ENCODE measurements at places on chromosomes 7 and 10.

DNA sequence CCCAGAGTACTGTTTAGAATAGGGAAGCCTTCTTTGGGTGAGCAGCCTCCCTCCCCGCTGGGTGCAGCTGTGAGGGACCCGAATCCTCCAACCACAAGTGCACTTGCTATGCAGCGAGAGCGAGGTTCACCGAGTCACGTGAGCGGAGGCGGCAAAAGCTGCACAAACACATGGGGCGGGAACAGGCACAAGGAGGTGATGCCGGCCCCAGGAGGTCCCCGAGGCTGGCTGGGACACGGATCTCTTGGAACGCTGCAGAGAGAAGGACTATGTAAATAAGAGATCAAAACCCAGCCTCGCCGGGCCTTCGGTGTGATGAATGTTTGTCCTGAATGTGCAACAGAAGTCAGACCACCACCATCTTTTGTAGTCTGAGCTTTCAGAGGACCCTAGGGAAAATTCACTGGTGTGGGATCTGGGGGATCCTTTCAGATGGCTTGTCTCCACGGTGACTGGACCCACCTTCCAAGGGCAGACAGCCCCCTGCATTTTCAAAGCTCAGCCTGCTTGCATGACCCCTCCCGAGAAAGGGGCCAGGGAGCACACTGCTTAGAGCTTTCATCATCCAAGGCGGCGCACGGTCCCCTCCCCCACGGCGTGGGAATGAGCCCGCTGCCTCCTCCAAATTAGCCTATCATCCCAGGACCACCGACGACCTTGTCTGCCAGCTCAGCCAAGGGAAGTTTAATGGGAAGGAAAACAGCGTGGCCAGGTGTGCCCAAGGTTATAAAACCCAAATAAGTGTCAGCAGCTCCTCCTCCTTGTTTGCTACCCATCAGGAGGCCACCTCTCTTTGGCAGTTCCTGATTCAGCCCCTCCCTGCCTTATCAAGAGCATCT lies 327.7 kb downstream of the CXCL12 start:
- no peak for DNase-seq

DNA sequence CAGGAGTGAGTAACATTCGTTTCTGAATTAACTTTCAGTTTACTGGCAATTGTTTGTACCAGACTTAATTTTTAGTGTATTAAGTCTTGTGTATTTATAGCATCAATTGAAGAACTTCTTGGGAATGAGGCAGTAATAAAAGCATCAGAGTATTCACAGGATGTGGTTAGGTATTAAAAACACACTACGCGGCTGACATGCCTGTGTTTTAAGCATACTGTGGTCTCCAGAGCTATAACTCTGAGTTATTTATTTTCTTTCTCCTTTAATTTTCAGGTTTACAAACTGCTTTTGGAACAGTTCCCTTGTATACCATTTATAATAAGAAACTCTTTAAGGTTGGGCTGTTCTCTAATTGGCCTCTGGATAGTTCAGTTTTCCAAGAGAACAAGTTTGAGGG lies 626.1 kb upstream of the NRG3 start:
- no peak for DNase-seq

GRCh38 chr7:25996006-25996408 lies 156.0 kb upstream of the NFE2L3 start:
- no peak for DNase-seq

GRCh38 chr7:44489955-44490350 lies 505 bp downstream of the NUDCD3 start:
- peak; percentile 32 for DNase-seq

DNA sequence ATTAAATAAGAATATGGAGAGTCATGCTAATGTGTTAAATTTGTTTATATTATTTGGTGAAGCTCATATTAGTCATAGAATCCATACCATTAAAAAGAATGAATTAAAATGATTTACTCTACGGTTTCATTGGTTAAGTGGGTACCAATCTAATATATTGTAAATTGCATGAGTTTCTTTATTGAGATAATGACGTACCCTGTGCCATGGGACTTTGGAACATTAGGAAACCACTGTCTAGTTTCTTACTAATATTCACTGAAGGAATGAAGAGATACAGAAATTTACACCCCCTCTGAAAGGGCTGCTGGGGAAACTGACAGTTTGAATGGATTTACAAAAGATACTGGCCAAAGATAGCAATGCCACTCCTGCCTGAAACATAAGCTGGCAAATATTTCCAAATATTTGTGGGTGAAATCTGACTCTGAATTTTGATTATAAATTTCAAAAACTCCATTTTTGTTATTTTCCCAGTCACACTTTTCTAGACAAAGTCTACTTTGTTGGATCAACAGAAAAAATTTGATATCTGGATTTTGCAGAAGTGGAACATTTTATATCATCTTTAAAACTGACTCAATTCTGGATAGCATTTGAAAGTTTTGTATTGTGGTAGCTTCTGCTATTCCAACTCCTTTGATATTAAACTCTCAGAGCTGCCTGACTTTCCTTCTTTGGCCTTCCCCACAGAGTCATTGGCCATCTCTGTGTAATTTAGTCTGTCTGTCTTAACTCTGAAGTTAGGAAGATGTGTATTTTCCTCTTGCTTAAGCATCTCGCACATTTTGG lies 22.3 kb downstream of the MDFIC start:
- no peak for DNase-seq

- DNase-seq: no peak
Observed at GRCh38 chr10:124987788-124988187, 45.9 kb downstream of the ZRANB1 start.

GRCh38 chr7:80711531-80711930 lies 73.1 kb downstream of the CD36 start:
- DNase-seq: no peak

DNA sequence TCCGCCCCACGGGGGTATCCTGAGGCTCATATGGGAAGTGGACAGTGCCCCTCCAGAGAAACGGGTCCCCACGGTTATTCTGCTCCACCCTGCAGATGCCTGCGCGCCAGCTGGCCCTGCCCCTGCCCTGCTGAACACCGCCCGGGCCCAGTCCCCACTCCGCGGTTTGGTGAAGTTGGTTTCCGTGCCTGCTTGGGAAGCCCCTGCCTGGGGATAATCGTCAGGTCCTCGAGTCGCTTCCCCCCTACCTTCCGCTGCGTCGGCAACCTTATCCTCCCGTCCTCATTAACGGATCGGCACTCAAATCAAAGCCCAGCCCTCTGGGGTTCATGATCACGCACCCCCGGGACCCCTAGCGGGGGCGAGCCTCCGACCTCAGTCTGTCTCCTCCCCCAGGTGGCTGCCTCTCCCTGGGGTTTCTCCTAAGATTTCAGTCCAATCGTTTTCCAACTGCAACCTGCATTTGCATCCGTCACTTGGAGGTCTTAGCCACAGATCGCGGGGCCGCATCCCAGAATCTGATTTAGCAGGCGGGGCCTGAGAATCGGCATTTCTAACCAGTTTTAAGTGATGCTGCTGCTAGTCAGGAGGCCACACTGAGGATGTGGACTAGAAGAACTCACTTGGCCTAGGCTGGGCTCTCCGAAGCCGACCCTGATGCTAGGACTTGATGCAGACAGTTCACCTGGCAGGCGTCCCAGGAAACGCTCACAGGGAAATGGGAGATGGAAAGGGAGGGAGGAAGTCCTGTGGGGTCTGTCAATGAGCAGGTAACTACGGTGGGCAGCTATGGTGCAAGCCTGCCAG lies 27.6 kb downstream of the WDR86 start:
- no peak for DNase-seq

- DNase-seq: no peak
Observed at GRCh38 chr7:128427289-128427891, 17.6 kb upstream of the IMPDH1 start.

- DNase-seq: no peak
Observed at GRCh38 chr7:18508443-18509427, 13.2 kb downstream of the HDAC9 start.

DNA sequence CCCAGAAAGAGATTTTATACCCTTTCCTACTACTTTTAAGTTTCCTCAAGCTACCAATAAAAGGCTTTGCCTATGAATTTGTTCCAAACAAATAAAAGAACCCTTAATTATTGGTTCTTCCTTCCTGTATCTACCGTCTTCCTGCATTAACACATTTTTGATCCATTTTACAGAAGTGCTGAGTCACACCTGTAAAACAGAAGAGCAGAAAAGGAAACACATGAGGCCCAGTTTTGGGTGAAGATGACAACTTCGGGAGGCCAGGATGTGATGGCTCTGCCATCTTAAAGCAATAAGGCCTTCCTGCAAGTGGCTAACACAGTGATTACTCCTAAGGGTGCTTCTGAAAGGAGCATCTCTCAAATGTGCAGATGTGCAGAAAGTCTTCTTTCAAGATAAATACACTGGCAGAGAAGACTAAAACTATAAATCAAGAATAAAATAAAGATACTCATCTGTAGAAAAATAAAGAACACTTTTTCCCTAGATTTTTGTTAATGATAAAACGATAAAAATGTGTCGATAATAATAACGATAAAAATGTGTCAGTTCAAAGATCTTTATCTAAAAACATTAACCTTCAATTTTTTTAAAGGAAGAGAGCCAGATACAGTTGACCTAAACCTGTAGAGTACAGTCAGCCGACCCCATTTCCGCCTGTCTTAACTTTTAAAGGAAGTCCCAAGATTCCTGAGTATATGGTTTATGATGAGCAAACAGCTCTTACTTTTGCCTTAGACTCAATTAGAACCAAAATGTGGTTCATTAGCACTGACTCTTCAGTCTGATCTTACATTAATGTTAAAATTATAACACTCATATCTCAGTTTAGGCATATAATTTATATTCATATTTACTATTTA lies 108.6 kb downstream of the UBE2H start:
- no peak for DNase-seq

DNA sequence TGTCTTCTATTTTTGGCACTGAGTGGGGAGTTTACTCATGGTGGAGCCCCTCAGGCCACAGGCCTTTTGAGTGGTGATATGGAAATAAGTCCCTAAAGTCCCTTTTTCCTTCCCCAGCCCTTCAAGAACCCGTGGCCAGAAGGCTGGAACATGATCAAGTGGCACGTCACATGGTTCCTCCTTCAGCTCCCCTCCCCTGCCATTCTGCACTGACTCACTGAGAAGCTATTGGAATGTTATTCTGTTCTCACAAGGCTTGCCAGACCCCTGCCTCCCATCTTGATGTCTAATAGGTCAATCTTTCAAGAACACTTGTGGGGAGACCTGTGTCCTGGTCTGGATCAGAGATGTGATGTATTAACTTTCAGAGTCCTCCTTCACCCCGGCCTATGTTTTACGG lies 279.8 kb downstream of the SEC23IP start:
- no peak for DNase-seq

GRCh38 chr10:61487506-61487905 lies 34.3 kb upstream of the TMEM26 start:
- DNase-seq: no peak

DNA sequence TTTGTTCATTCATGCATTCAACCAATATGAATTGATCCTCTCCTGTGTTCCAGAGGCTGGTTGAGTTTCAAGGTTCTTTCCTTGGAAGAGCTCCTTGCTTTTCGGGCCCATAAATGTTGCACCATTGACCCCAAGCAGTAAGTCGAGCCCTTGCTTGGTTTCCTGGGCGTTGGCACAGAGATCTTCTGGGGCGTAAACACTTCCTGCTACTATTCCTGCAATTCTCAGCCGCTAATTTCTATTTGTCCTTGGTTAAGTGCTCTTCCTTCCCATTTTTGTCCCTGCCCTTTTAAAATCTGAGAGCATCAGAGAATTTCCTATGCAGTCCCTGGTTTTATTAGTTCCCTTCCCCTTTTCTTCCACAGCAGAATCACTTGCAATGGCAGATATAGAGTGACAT lies 44.1 kb upstream of the ADRB1 start:
- no peak for DNase-seq

GRCh38 chr10:84542522-84543490 lies 214.4 kb downstream of the CCSER2 start:
- DNase-seq: no peak

Measured in activated T-cell treated with anti-CD3 and anti-CD28 coated beads, Interleukin-2, amount 50 U/mL, for 4 hours (primary cell).